ENCODE measurements at places on chromosomes 3 and 15. TPM values are rescaled to one million over a fixed set of nuclear protein-coding genes. Genes with fewer than 3 reads are reported as not detected.

DNA sequence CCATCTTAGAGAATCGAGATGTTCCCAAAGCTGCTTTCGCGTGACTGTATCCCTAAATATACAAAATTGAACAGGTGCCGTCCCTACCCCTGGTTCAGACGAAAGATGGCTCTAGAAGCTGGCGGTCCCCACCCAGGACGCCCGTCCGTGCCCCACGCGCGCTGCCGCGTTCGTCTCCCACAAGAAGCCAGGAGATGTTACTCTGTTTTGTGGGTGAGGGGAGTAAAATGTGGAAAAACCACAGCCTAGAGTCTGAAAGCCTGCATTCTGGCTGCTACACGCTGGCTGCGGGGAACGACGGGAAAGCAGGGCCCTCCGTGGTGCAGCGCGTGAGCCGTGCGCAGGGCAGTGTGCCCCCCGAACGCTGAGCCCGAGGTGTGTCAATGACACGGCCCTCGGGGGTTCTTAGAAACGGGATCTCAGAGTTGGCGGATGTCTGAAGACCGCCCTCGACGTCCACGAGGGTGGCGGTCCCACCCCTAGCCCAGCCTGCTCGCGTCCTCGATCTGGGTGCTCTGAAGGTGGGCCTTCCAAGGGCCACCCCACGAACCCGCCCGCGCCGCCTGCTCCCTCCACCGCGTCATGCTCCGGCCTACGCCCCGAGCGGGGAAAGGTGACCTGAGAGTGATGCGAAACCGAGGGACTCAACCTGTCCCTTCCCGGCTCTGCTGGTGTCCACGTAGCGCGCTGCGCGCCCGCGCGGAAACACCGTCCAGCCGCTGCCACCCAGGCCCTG, 95.6 kb downstream of the OCA2 start:
- no peaks in the 10 kb centered on the region for H3K36me3 ChIP-seq
- DNase-seq: no peak
- no peak overlapping the region for H3K4me3 ChIP-seq
- peaks cover 1% of the 10 kb centered on the region for H3K27me3 ChIP-seq
- H3K4me1 ChIP-seq: no peaks in the 10 kb centered on the region
- no peak overlapping the region for H3K27ac ChIP-seq

- no peak overlapping the region for H3K4me3 ChIP-seq
- H3K36me3 ChIP-seq: no peaks in the 10 kb centered on the region
- DNase-seq: no peak
- peaks cover 3% of the 10 kb centered on the region for H3K4me1 ChIP-seq
- no peak overlapping the region for H3K27ac ChIP-seq
- H3K27me3 ChIP-seq: peaks cover 22% of the 10 kb centered on the region
Observed at GRCh38 chr15:89395461-89395871, 60.8 kb upstream of the POLG start.

DNA sequence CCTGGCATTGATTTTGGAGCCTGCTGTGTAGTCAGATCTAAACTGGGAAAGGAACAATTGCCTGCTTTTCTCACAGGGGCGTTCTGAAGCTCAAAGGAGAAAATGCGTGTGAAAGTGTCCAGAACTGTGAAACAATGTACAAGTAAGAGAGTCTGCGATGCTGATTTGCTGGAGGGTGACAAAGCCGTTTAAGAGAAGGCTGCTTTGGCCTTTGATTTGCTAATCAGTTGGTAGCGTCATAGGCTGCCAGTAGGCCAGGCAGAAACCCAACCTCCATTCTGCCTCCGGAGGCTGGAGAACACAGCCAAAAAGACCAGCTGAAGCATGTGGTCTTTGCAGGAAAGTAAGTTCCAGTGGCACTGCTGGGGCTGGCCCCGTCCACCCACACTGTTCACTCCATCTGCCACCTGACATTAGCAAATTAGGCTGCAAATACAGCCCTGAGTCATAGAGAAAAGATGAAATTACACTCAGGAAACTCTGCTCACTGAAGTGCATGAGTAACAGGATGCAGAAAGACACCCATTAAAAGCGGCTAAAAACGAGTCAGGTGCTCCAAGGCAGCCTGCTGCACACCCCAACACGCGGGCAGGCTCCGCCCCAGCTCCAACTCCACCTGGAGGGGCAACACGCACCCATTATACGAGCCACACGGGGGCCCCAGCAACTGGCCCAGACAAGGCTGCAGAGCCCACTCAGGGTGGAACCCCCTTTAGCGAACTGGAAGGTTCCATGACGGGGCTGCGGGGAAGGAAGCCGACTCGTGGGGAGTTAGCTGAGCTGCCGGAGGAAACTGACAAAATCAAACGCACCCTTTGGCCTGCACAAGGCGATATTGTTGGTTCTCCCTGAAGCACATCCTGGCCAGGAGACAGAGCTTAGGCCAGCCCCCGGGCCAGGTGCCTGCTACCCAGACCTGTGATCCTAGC, 31.6 kb downstream of the ZDHHC19 start:
- no peaks in the 10 kb centered on the region for H3K27me3 ChIP-seq
- peaks cover 50% of the 10 kb centered on the region for H3K4me1 ChIP-seq
- H3K27ac ChIP-seq: peak overlapping the region; percentile 98
- peak overlapping the region; percentile 60 for H3K4me3 ChIP-seq
- peak; percentile 89 for DNase-seq

- H3K27ac ChIP-seq: no peak overlapping the region
- peaks cover 56% of the 10 kb centered on the region for H3K36me3 ChIP-seq
- no peaks in the 10 kb centered on the region for H3K27me3 ChIP-seq
- peaks cover 29% of the 10 kb centered on the region for H3K4me1 ChIP-seq
- no peak overlapping the region for H3K4me3 ChIP-seq
- DNase-seq: no peak
Observed at GRCh38 chr15:72737723-72738122, 45.8 kb downstream of the ADPGK start.

GRCh38 chr3:26915208-26915607, 292.6 kb downstream of the LRRC3B start:
- H3K4me1 ChIP-seq: no peaks in the 10 kb centered on the region
- no peak overlapping the region for H3K4me3 ChIP-seq
- no peak for DNase-seq
- H3K27ac ChIP-seq: no peak overlapping the region

DNA sequence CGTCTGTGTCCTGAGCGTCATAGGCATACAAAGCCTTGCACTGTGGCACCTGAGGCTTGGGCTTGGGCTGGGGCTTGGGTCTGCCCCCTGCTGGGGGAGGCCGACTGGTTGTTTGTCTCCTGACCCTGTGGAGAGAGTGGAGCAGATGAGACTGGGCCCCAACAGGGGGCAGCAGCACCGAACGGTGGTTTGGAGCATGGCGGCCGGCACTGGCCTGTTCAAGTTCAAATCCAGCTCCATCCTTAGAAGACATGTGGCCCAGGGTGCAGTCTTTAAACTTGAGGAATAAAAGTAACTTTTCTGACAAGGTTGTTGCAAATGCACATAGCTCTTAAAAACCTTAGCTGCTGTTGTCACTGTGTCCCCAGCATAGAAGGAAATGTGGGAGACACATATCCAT, 33.3 kb downstream of the CCNB2 start:
- peak overlapping the region; percentile 31 for H3K27ac ChIP-seq
- DNase-seq: peak; percentile 66
- peaks cover 57% of the 10 kb centered on the region for H3K36me3 ChIP-seq
- no peaks in the 10 kb centered on the region for H3K27me3 ChIP-seq
- peaks cover 26% of the 10 kb centered on the region for H3K4me1 ChIP-seq

GRCh38 chr15:42508263-42508690, 12.8 kb downstream of the SNAP23 start:
- H3K27ac ChIP-seq: no peak overlapping the region
- no peaks in the 10 kb centered on the region for H3K27me3 ChIP-seq
- H3K4me3 ChIP-seq: no peak overlapping the region
- DNase-seq: no peak
- peaks cover 7% of the 10 kb centered on the region for H3K36me3 ChIP-seq

GRCh38 chr3:36600404-36600803, 163.9 kb downstream of the DCLK3 start:
- H3K4me3 ChIP-seq: no peak overlapping the region
- no peaks in the 10 kb centered on the region for H3K4me1 ChIP-seq
- no peaks in the 10 kb centered on the region for H3K36me3 ChIP-seq
- no peak for DNase-seq

DNA sequence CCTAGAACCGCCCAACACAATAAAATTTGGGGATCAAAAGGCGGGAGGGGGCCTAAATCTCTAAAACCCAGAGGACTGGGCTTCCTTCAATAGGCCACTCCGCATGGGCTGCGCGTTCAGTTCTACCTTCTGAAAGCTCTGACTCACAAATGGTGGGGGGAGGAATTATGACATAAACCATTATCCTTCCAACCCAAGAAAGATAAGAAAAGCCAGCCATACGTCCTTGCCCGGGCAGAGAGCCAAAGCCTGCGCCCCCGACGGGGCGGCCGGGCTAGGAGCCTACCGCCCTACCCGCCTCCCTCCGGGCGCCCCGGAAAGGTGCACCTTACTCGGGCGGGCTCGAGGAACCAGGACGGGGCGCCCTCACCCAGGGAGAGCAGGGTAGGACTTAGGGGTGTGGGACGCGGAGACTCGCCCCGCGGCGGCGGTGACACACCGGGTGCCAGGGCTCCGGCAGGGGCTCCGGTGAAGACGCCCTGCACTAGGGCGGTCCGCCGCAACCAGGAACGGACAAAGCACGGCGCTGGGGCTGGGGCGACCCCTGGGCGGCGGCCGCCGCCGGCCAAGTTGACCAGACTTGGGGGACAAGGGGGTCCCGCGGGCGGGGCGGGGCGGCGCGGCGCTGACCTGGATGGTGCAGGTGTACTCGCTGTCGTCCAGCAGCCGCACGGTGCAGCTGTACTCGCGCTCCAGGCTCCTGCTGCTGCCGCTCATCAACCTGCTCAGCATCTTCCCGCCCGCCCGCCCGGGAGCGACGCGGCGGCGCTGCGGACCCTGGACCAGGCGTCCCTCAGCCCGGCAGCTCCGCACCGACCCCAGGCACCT, 534 bp downstream of the FRMD5 start:
- H3K27ac ChIP-seq: no peak overlapping the region
- DNase-seq: peak; percentile 53
- H3K27me3 ChIP-seq: peaks cover 72% of the 10 kb centered on the region
- H3K4me3 ChIP-seq: peak overlapping the region; percentile 91
- H3K36me3 ChIP-seq: no peaks in the 10 kb centered on the region

DNA sequence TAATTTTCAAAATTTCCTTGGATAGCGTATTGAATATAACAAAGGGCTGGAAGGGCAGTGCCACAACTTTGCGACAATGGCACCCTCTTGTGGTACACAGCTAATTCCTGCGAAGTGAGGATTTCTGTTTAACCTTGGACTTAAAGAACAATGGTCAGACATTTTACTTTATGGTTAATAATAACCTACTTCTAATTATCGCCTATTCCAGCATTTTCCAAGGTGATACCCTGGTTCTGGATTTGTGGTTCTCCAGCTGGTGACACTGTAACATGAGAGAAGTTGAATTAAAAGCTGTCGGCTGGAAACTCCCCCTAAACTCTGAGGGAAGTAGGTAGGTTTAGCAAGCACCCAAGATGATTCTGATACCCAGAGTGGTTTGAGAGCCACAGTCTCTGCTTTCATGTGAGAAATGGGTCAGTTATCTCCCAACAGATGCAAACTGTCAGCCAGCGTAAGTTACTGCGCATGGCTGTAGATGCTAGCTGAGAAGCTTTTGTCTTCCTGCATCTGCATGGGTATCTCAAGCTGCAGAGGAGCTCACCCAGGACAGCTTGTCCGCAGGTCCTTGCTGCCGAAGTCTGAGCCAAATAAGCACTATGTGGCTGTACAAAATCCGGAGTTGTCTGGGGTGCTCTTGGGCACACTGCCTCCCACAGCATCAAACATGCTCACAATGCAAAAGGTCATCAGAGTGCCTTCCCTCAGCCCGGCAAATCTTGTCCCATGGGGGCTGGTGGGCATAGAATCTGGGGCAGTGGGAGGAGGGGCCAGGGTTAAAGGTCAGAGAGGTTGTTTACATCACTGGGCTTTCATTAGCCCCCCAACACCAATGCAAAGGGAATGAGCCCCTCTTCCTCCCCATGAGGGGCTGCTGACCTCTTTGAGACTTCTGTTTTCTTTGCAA, 6.6 kb upstream of the CHSY1 start:
- no peaks in the 10 kb centered on the region for H3K36me3 ChIP-seq
- H3K4me1 ChIP-seq: peaks cover 18% of the 10 kb centered on the region
- H3K27me3 ChIP-seq: peaks cover 14% of the 10 kb centered on the region
- no peak overlapping the region for H3K4me3 ChIP-seq

GRCh38 chr3:157961665-157962064, 144.6 kb downstream of the SHOX2 start:
- H3K4me3 ChIP-seq: no peak overlapping the region
- H3K27me3 ChIP-seq: no peaks in the 10 kb centered on the region
- no peak overlapping the region for H3K27ac ChIP-seq
- no peaks in the 10 kb centered on the region for H3K36me3 ChIP-seq
- H3K4me1 ChIP-seq: no peaks in the 10 kb centered on the region
- no peak for DNase-seq

DNA sequence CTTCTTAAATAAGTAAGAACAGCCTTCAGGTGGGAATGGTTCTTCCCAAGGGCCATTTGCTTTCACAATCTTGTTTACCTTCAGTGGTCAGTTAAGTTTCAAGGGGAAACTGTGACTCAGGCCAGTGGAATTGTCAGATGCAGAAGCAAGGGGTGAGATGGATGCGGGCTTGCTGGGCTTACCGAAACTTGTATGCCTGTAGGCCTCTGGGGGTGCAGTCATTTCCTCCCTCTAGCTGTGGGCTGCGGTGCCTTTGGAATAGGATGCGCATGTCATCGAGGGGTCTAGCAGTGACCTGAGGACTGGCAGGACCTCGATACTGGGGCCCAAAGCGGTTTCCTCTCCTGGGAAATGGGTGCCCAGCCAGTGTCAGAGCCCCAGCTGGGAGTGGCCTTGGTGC, 121.6 kb downstream of the EEFSEC start:
- H3K4me1 ChIP-seq: peaks cover 9% of the 10 kb centered on the region
- no peak overlapping the region for H3K27ac ChIP-seq
- no peak overlapping the region for H3K4me3 ChIP-seq
- peaks cover 4% of the 10 kb centered on the region for H3K36me3 ChIP-seq
- DNase-seq: no peak
- H3K27me3 ChIP-seq: no peaks in the 10 kb centered on the region

- H3K27me3 ChIP-seq: no peaks in the 10 kb centered on the region
- no peak for DNase-seq
- H3K4me1 ChIP-seq: peaks cover 67% of the 10 kb centered on the region
- no peak overlapping the region for H3K27ac ChIP-seq
- no peak overlapping the region for H3K4me3 ChIP-seq
- H3K36me3 ChIP-seq: peaks cover 30% of the 10 kb centered on the region
Observed at GRCh38 chr15:25844542-25844941, 18.6 kb downstream of the ATP10A start.

DNA sequence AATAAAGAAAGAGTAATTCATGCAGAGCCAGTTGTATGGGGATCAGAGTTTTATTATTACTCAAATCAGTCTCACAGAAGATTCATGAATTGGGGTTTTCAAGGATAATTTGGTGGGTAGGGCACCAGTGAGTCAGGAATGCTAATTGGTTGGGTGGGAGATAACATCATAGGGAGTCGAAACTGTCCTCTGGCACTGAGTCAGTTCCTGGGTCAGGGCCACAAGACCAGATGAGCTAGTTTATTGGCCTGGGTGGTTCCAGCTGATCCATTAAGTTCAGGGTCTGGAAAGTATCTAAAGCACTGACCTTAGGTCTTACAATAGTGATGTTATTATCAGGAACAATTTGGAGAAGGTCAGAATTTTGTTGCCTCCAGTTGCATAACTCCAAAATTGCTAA, 998.6 kb upstream of the EPHA6 start:
- no peak overlapping the region for H3K4me3 ChIP-seq
- H3K27ac ChIP-seq: no peak overlapping the region
- H3K4me1 ChIP-seq: no peaks in the 10 kb centered on the region
- no peaks in the 10 kb centered on the region for H3K27me3 ChIP-seq
- no peaks in the 10 kb centered on the region for H3K36me3 ChIP-seq

Gene CELF6
- 2.2 TPM for total RNA-seq

Gene CHRNA3
- total RNA-seq: not detected

Gene ACAN
- not detected for total RNA-seq
